ENCODE measurements at places on chromosomes 7 and 10. TPM values are rescaled to one million over a fixed set of nuclear protein-coding genes. Genes with fewer than 3 reads are reported as not detected.

DNA sequence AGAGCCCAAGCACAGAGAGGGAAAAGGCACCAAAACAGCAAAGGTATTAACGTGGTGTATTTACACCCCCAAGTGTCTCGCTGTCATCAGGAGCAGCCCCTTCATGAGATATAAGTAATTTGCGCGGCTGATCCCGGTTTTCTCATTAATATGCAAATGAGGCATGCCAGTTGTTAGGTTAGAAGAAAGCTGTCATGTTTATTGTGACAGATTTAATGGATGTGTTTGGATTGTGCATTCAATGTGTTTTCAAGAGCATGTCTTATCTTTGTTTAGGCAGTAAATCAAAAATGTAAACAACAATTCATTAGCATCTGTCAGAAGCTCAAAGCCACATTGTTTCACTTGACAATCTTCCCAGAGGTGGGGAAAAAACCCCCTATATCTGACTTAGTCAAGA lies 56.5 kb upstream of the CTBP2 start:
- H3K36me3 ChIP-seq = no peaks in the 10 kb centered on the region
- H3K27me3 ChIP-seq = peaks cover 5% of the 10 kb centered on the region
- no peaks in the 10 kb centered on the region for H3K4me1 ChIP-seq
- DNase-seq = no peak
- H3K4me3 ChIP-seq = no peak overlapping the region

DNA sequence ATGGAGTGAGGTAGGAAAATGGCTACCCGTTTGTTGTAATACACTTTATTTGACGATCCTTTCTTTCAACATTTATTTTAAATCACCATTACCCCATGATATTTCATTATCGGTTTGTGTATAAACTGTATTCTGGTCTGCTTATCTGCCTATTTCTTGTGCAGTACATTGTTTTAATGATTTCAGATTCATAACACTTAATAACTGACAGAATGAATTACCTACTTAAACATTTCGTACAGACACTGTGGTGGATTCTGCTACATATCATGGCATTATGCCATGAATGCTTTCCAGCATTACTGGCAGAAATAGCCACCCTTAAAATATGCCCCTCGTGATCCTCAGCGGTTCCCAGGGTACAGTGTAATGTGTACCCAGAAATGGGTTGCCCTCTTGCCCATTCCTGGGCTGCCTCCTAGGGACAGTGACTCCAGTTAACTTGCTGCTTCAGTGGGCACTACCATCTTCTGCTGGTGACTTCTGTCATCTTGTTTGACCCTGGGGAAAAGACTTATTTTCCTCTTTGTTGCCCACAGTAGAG lies 74.5 kb downstream of the C1GALT1 start:
- no peaks in the 10 kb centered on the region for H3K27me3 ChIP-seq
- H3K27ac ChIP-seq = peak overlapping the region; percentile 75
- H3K4me3 ChIP-seq = no peak overlapping the region
- no peak for DNase-seq
- H3K36me3 ChIP-seq = no peaks in the 10 kb centered on the region

DNA sequence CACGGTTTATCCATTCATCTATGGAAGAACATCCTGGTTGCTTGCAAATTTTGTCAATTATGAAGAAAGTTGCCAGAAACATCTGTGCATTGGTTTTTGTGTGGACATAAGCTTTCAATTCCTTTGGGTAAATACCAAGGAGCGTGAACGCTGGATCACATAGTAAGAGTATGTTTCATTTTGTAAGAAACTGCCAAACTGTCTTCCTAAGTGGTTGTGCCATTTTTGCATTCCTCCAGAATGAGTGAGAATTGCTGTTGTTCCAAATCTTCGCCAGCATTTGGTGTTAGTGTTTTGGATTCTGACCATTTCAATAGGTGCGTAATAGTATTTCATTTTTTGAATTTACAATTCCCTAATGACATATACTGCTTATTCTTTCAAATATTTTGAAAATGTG lies 155.3 kb upstream of the FRMD4A start:
- H3K36me3 ChIP-seq = no peaks in the 10 kb centered on the region
- H3K4me1 ChIP-seq = peaks cover 28% of the 10 kb centered on the region
- H3K27ac ChIP-seq = no peak overlapping the region
- DNase-seq = no peak
- no peak overlapping the region for H3K4me3 ChIP-seq

- no peak for DNase-seq
- no peak overlapping the region for H3K27ac ChIP-seq
- no peaks in the 10 kb centered on the region for H3K36me3 ChIP-seq
- no peaks in the 10 kb centered on the region for H3K27me3 ChIP-seq
- H3K4me3 ChIP-seq = no peak overlapping the region
These were observed 214.4 kb upstream of the PRKCQ start for GRCh38 chr10:6794441-6794840.

DNA sequence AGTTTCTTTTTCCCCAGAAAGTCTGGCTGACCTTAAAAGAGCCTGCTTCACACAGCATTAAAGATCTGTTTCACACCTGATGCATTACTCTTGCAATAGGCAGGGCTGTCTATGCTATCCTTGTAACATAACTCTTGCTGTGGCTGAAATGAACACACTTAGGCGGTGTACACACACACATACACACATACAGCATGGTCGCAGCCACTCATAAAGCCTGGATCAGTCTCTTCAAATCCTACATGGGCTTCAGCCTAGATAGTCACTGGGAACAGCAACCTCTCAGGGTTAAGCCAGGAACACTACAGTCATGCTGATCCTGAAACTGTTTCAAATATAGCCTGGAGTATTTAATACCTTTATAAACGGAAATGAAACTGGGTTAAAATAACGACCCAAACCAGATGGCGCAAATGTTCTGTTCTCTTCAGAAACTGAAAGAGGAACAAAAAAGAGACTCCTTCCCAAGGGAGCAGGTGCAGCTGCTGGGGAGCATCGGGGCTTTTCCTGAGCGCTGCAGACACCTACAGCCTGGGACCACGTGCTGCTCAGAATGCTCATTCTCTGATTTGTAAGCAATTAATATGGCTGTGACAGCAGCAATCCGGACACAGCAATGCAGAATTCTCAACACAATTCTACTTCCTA lies 61.0 kb upstream of the SFMBT2 start:
- no peaks in the 10 kb centered on the region for H3K27me3 ChIP-seq
- peak; percentile 52 for DNase-seq
- no peaks in the 10 kb centered on the region for H3K36me3 ChIP-seq
- H3K4me3 ChIP-seq = no peak overlapping the region
- H3K4me1 ChIP-seq = peaks cover 5% of the 10 kb centered on the region

DNA sequence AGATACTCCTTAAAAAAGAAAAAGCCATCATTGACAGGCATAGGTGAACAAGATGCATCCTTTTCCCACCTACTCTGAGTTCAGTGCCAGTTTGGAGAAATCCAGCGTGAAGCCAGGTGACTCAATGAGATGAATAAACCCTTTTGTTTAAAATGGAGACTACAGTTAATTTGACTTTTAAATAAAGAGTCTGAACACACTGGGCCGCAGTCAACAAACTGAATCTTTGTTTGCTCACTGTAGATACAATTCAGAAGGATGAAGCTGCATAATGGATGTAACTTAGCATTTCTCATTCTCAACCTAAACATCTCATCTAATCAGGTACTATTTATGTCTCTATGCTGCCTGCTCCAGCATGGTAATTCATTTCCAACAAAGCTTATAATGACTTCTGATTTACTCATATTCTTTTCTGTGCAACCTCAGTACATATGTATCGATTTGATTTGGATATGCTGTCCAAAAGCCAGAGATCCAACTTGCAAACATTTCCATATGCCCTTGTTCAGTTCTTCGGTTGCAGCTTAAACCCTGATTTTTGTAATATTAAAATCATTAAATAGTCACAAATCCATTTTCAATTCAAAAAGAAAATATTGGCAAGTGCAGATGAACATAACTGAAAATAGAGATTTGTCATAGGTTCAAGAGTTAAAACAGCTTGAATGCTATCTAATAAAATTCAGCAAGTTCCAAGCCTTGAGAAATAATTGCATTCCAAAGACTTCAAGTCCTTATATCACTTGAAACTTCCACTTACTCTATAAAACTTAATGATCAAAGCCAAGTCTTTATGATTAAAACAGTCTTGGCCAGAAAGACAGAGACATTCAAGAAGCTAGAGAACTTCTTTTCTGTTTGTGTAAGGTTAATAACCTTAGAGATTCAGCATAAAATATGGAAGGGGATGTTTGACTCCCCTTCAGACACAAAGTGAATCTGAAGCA lies 67.8 kb downstream of the CPVL start:
- H3K36me3 ChIP-seq = no peaks in the 10 kb centered on the region
- H3K4me1 ChIP-seq = no peaks in the 10 kb centered on the region
- H3K4me3 ChIP-seq = no peak overlapping the region
- no peaks in the 10 kb centered on the region for H3K27me3 ChIP-seq

DNA sequence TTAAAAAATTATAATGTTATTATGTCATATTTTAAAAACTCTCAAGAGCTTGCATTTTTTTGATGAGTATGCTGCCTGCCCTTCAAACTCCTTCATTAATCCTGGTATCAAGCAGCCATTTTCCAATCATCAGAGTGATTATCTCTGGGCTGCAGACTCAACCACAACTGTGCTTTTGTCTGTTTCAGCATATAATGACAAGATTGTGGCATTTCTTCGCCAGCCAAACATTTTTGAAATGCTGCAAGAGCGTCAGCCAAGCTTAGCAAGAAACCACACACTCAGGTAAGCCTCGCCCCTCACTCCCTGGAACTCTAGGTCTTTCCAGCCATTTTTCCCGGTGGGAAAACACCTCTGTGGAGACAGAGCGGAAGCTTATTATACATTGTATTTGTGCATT lies 90.0 kb upstream of the STK17A start:
- H3K36me3 ChIP-seq = no peaks in the 10 kb centered on the region
- H3K27me3 ChIP-seq = no peaks in the 10 kb centered on the region
- H3K4me1 ChIP-seq = no peaks in the 10 kb centered on the region
- DNase-seq = no peak
- no peak overlapping the region for H3K27ac ChIP-seq

DNA sequence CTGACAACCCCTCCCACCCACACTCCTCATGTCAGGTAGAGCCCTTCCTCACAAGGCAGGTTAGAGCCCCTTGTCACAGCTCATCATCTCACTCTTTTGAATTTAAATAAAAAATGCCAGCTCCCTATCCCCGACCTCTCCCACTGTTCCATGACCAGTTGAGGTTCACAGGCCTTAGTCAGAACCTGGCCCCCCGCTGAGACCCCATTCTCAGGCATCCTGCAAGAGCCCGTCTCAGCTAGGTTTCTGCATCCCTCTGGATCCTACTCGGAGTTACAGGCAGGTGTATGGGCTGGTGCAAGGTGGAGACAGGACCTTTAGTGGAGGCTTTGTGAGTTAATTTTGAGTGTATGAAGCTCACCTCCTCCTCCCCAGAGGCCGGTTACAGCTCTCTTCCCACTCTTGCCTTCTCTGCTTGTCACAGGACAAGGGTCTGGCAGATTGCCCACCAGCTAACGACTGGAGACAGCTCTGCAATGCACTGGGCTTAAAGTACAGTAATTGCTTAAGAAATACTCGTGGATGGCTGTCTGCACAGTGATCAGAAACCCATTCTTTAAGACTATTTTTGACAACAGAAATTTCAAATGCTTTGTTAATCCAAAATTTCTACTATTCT lies 394.9 kb upstream of the DPP6 start:
- H3K4me1 ChIP-seq = no peaks in the 10 kb centered on the region
- no peak overlapping the region for H3K27ac ChIP-seq
- DNase-seq = no peak
- H3K36me3 ChIP-seq = no peaks in the 10 kb centered on the region
- H3K27me3 ChIP-seq = no peaks in the 10 kb centered on the region

GRCh38 chr10:19935176-19935575 lies 118.9 kb downstream of the PLXDC2 start:
- no peaks in the 10 kb centered on the region for H3K27me3 ChIP-seq
- H3K4me1 ChIP-seq = peaks cover 9% of the 10 kb centered on the region
- H3K36me3 ChIP-seq = no peaks in the 10 kb centered on the region
- no peak overlapping the region for H3K27ac ChIP-seq

DNA sequence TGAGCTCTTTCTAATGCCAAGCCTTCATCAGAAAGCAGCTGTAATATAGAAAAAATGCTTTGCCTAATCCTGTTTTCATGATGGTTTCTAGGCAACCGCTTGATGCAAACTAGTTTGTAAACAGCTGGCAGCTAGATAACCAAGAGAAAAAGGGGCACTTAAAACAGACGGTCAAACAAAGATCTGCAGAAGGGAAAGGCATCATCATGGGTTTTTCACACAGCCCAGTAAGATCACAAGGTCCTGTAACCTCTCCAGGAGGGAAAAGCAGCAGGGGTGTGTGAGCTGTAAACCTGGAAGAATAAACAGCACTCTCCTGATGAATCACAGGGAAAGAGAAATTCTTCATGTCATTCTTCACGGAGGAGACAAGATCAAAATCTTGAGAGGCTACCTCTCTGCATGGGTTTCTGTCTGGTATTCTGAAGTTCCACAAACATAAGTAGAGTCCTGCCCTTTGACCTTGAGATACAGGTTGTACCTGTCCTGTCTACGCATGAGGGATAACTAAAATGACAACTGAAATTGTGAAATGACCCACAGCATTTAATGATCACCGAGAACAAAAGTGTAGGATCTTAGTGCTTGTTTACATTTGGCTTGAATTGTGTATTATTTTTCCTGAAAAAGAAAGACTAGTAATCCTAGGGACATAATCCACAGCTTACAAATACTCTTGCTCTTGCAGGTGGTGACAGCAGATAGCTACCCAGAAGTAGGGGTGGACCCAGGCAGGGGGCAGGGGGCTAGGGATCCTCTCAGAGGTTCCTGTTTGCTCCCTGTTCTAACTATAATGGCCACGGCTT lies 48.0 kb downstream of the CREB3L2 start:
- H3K27ac ChIP-seq = peak overlapping the region; percentile 45
- no peak overlapping the region for H3K4me3 ChIP-seq
- peaks cover 85% of the 10 kb centered on the region for H3K4me1 ChIP-seq
- DNase-seq = no peak
- H3K36me3 ChIP-seq = no peaks in the 10 kb centered on the region

Gene NPTX2
- total RNA-seq = 11.1 TPM

Gene TFR2
- 3.5 TPM for total RNA-seq

Gene PPP1R17
- total RNA-seq = not detected

Gene INPP5F
- 15.4 TPM for total RNA-seq

All from stomach (tissue), 19 donors.